ENCODE measurements at places on chromosomes 3 and 15.

- no peak for DNase-seq
Measured at GRCh38 chr3:99950921-99951320, 133.3 kb downstream of the CMSS1 start.

DNA sequence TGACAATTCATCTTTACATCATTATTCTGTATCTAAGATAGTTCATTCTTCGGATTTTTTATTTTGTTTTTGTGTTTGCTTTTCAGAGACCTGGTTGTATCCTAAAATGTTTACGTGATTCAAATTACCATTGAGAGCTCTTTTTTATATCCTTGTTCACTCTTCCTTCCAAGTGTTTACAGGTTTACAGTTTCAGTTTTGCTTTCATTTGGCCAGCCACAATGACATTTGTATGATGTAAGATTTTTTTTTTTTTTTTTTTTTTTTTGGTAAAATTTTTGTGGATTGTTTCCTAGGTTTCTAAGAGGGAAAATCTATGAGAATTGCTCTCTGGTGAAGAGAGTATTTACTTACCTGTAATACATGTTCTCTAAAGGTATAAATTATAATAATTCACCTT lies 55.0 kb downstream of the SETD5 start:
- DNase-seq, result no peak

DNA sequence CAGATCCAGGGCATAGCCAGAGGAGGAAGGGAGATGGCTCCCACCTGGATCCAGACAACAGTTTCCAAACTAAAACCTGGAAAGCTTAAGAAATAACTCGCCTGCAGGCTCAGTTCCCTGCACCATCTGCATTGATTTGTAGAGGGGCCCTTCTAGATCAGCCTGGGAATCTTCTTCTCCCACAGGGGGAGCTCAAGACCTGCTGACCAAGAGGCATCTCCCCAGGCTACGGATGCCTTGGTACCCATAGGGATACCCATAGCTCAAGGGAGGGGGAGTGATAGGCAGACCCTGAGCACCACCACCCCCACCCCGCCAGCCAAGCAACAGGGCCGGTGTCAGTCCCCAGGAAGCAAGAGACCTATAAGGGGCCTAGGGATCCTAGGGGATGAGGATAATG lies 28.0 kb upstream of the DCLK3 start:
- DNase-seq, result no peak

- DNase-seq, result no peak
Measured at GRCh38 chr3:181604267-181604666, 107.5 kb upstream of the SOX2 start.

DNA sequence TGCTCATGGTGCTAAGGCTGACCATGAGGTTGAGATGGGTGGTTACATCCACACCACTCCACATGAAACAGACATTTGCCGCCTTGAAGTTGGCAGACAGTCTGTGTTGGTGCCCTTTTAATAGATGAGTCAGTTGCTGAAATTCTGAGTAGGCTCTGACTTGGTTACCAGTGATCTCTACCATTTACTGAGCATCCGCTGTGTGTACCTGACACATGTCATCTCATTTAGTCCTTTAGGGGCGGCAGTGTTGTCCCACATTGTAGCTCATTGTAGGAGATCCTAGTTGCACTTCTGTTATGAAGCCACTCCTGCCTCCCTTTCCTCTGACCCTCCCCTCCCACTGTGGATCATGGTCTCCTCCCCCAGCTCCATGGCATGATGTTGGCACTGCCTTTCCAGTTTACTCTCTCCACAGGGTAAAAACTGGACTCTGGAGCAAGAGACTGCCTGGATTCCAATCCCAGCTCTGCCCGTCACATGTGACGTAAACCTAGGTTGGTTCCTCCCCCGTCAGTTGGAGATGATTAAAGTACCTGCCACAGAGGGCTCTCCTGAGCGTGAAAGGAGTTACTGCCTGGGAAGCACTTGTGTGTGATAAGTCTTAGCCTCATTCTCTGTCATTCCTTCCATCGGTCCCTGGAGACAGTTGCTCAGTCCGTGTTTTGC lies 21.6 kb downstream of the SLCO3A1 start:
- no peak for DNase-seq

GRCh38 chr3:36826240-36826639 lies 61.9 kb upstream of the DCLK3 start:
- DNase-seq, result no peak

DNA sequence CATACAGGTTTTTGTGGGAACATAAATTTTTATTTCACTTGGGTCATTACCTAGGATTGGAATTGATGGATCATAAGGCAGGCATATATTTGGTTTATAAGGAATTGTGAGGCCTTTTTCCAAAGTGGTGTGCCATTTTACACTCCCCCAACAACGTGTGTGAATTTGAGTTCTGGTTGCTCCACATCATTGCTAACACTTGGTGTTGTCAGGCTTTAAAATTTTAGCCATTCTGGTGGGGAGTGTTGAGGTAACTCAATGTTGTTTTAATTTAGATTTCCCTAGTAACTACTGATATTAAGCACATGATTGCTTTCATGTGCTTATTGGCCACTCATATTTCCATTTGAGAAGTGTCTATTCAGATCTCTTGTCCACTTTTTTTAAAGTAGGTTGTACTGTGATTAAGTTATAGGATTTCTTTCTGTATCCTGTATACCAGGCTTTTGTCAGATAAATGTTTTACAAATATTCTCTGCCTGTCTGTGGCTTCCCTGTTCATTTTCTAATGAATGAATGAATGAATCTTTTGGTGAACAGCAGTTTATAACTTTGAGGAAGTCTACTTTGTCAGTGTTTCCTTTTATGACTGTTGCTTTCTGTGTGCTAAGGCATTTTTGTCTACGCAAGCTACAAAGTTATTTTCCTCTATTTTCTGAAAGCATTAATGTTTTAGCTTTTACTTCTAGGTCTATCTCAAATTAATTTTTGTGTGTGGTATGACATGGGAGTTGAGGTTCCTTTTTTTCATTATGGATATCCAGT lies 17.9 kb upstream of the NR2C2 start:
- no peak for DNase-seq

- DNase-seq, result no peak
Measured at GRCh38 chr3:195120267-195120601, 150.7 kb downstream of the XXYLT1 start.

- DNase-seq, result peak; percentile 41
Measured at GRCh38 chr15:68599560-68600071, 20.8 kb downstream of the CORO2B start.

- no peak for DNase-seq
Measured at GRCh38 chr3:119608405-119609000, 10.8 kb downstream of the PLA1A start.

GRCh38 chr3:106844638-106845037 lies 532.6 kb upstream of the CCDC54 start:
- DNase-seq, result no peak

DNA sequence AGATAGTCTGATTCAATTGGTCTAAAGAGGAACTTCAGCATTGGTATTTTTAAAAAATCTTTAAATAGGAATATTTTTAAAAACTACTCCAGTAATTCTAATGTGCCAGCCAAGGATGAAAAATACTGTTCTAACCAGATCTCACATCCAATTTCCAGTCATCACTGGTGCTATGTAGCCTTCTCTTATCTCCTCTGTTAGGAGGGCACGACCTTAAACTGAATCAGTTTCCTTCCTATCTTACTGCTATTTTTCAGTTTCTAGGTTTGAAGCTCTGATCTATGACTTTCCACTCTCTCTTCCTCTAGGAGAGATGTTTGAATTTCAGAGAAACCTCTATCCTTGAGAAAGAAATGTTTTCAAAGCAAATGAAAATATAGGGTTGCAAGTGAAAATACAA lies 31.9 kb downstream of the HAPLN3 start:
- no peak for DNase-seq

DNA sequence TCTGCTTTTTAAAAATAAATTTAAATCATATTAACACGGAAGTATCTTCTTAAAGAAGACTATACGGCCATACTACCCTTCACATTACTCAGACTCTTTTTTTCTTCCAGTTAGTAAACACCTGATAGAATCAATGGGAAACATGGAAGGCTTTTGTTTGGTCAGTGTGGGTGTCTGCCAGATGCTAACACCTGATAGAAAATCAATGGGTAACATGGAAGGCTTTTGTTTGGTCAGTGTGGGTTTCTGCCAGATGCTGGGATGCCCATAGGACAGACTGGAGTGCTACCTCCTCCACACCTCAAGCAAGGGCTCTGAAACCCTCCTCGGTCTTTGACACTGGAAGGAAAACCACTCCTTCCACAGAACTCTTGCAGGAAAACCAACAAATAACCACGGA lies 29.2 kb downstream of the HACL1 start:
- no peak for DNase-seq

DNA sequence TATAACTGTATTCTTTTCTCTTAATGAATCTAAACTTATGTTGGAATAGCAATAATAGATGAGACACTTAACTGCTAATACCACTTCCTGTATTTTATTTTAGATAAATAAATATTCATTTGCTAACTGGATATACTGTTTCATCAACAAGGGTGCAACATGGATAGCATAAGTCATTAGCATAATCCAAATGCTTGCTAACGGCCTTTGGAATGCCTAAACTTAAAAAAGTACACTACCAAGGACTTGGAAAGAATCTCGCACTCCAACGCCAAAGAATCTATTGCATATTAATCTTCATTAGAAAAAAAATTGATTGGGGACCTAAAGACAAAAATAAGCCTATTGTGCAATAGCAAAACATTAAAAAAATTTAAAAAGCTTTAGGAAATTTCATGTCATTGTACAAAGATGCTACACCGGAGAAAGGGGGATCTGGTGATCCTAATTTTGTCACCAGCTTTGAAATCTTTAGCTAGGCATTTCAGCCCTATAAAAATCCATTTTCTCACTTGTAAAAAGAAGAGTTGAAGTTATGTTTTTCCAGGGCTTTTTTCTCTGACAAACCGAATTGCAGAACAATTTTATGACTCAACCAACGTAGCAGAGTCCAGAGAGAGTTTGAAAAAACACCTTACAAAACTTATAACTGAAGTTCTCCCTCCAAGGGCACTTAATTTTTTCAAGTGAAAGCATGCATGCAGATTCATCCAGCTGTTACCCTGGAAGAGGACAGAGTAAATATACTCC lies 4.1 kb downstream of the VGLL3 start:
- peak; percentile 51 for DNase-seq

DNA sequence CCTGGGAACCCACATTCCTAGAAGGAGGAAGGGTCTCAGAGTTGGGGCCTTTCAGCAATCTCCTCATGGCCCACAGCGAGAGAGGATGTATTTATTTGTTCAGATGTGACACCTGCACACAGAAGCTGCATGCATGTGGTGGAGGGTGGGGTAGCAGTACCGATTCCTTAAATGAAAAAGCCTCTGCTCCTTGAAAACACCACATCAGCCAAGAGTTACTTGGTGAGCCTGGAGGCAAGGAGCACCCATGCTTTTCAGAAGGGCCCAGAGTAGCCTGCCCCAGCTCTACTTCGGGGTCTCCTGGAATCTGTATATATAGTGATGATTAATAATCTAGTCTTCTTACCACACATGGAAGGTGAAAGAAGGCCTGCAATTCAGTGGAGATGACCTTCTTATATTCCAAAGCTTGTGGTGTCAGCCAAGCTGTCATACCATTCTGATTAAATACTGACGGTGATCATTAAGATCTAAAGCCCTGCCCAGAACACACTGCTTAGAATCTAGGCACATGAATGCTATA lies 33.5 kb downstream of the SEMA6D start:
- DNase-seq, result no peak

DNA sequence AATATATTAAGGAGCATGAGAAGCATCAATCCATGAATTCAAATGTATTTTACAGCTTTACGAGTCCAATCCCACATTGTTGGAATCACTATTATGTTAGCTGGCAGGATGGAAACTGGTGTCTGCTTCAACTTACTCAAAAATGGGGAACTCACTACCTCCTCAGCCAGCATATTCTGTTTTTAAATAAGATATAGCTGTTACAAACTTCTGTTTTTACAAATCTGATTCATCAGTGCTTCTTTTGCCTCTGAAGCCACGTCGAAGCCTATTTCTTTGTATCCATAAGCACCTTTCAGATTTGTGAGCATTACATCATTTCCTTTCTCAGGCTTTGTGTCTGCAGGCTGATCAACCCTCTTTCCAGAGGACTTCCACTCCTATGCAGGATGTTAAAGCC lies 105.9 kb downstream of the TPRG1 start:
- DNase-seq, result no peak

- DNase-seq, result no peak
Measured at GRCh38 chr3:197014942-197015575, 14.6 kb downstream of the MELTF start.

Data from muscle of back (tissue), 13 donors.